Activated naive CD4-positive, alpha-beta T cell (primary cell): ENCODE measurements at places on chromosomes 1 and 21.

DNA sequence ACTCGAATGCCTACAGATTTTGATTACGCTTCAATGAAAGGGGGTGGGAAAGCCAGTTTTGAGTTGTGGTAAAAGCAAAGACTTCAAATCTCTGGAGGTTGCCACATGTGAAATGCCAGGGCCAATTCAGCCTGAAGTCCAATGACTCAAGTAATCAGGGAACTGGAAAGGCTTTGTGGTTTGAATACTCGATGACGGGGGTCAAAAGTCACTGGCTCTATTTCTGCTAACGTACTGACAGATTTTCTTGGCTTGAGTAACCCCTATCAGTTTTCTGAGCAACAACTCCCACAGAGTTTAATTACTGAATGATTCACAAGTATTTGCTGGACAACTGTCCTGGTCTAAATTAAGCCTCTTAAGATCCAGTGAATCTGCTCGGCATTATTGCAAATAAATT, 152.2 kb downstream of the SIPA1L2 start:
- no peak for DNase-seq

GRCh38 chr21:38982096-38982495, 176.4 kb downstream of the ETS2 start:
- no peak for DNase-seq

DNA sequence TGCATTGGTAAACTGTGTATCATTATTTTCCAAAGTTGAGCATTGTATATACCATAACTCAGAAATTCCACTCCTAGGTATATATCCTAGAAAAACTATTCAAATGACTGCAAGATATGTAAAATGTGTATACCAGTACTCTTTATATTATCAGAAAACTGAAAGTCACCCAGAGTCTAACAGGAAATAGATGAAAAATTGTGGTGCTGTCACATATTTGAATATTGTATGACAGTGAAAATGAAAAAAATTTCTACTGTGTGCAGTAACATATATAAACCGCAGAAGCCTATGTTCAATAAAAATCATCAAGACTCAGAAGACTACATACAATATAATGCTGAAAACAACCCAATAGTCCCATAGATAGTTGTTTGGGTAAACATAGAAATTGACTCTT, 74.4 kb upstream of the LYPLAL1 start:
- DNase-seq = no peak

- no peak for DNase-seq
These were observed 8.8 kb downstream of the NOL9 start for GRCh38 chr1:6545276-6546112.

DNA sequence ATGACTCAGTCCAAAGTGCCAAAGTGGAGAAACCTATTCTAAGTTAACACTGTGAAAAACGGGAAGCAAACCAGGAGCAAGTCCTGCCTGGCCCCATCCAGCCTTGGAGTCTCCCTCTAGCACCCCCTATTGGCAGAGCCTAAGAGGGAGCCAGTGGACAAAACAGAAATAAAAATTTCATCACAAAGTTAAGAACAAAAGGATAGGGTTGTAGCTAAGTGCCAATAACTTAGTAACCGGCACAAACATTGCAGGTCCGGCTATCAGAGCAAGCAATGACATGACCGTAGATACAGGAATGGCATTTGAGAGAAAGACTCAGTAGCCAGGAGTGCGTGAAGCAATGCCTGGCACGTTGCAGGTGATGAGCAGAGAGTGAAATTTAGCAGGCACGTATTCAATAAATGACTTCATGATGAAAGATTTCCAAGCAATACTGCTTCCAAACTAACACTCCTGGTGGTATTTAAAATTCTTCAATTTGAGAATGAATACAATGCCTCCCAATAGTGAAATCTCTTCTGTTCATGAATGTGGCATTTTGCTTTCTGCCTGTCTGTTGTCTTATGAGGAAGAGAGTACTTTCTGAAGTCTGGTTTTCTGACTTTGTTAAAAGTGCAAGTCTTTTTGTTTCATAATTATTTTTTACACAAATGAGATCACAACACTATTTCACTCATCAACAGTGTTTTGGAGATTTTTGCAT, 391.0 kb downstream of the OMA1 start:
- no peak for DNase-seq

DNA sequence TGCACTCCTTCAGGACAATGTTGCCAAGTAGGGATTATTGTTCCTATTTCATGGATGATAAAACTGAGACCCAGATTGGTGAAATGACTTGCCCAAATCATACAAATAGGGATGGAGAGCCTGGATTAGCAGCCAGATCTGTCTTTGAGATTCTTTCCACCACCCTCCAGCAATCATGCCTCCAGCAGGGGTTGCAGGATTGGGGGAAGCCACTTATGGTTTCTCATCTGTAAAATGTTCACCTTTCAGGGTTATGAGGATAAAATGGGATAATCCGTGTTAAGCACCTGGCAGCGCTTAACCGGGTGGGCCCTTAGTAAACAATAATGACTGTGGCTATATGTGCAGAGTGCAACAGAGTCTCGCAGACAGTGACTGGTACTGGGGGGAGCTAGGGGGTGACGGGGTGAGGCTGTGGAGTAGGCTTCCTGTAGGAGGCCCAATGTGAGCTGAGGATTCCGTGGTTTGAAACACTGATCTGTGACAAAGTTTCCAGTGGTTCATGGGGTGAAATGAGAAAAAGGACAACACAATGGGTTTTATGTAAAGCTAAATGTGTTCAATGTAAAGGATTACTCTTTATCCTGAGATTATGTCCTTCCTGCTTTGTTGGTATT, 33.7 kb upstream of the FOXO6 start:
- no peak for DNase-seq

- DNase-seq = no peak
These were observed 63.1 kb downstream of the PTPRU start for GRCh38 chr1:29299446-29299845.

- DNase-seq = no peak
These were observed 6.1 kb upstream of the PLA2G5 start for GRCh38 chr1:20063861-20064292.

DNA sequence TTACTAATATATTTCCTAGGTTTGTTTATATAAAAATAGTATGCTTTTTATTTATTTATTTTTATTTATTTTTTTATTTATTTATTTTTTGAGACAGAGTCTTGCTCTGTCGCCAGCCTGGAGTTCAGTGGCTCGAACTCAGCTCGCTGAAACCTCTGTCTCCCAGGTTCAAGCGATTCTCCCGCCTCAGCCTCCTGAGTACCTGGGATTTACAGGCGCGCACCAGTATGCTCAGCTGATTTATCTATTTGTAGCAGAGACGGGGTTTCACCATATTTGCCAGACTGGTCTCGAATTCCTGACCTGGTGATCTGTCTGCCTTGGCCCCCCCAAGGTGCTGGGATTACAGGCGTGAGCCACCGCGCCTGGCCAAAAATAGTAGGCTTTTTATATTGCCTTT, 33.2 kb downstream of the BRINP3 start:
- no peak for DNase-seq
